ENCODE measurements at places on chromosomes 12 and 14.

- no peak for DNase-seq
Observed at GRCh38 chr12:2637371-2637770, 157.4 kb upstream of the FKBP4 start.

DNA sequence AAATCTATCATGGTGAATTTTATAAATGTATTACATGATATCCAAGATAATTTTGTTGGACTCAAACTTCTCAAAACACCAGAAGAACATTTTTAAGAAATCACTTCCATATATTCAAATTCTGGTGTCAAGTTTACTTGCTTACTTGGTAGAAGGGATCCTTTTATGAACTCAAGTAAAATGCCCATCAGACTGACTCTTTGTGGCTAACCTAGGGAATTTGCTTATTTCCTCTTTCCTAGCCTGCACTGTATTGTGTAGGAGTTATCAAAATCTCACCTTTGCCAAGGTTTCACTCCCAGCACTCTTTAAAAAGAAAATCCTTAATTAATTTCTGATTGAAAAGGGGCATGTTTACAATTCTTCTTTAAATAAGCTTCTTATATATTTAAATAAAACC is 196.5 kb downstream of the DUSP6 start:
- no peak for DNase-seq

DNA sequence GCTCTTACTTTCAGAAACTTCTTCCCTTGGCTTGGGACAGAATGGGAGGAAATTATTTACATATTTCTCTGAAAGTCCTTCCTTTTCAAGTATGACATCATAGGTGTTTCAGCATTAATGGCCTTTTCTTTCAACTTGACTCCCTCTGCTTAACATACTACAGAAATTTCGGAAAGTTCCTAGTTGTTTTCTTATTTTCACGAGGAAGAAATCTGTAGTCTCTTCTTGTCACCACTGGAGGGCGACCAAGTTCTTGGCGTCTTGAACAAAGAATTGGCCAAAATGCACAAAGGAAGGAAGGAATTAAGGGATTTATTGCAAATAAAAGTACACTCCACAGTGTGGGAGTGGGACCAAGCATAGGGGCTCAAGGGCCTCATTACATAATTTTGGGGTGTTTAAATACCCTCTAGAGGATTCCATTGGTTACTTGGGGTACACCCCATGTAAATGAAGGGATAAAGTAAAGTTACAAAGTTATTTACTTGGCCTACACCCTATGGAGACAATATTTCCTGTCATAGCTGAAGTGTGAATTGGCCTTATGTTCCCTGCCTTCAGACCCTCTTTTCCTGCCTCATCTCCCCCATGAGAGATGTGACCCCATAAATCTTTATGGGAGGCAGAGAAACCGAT is 70.4 kb downstream of the RPL10L start:
- DNase-seq, result peak; percentile 29

- no peak for DNase-seq
Observed at GRCh38 chr12:104306943-104307654, 3.6 kb downstream of the EID3 start.

DNA sequence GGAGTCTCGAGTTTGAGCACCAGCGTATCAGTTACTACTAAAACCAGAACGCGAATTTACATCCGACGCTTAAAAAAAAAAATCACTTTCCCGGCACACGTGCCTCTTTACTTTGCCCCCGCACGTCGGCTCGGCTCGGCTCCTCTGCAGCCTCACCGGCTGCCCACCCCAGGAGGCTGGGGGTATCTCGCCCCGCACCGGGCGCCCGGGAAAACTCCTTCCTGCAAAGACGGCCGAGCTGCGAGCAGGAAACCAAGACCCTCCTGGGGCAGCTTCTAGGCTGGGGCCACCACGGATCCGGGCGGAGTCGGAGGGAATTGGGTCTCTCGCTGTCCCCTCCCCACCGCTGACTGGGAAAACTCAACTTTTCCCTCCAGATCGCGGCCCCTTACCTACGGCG is 610 bp downstream of the VSIG10 start:
- no peak for DNase-seq

GRCh38 chr12:85036733-85037132 is 582 bp downstream of the LRRIQ1 start:
- no peak for DNase-seq

GRCh38 chr14:92589213-92589852 is 75.8 kb downstream of the RIN3 start:
- DNase-seq, result no peak

DNA sequence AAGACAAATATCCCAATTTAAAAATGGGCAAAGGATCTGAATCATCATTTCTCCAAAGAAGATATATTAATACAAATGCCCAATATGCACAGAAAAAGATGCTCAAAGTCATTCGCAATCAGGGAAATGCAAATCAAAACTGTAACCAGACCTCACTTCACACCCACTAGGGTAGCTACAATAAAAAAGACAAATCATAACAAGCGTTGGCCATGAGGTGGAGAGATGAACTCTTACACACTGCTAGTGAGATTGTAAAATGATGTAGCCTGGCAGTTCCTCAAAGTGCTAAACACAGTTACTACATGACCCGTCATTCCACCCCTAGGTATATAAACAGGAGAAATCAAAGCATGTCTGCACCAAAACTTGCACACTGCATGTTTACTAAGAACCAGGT is 30.4 kb downstream of the CDC42BPB start:
- DNase-seq, result no peak

DNA sequence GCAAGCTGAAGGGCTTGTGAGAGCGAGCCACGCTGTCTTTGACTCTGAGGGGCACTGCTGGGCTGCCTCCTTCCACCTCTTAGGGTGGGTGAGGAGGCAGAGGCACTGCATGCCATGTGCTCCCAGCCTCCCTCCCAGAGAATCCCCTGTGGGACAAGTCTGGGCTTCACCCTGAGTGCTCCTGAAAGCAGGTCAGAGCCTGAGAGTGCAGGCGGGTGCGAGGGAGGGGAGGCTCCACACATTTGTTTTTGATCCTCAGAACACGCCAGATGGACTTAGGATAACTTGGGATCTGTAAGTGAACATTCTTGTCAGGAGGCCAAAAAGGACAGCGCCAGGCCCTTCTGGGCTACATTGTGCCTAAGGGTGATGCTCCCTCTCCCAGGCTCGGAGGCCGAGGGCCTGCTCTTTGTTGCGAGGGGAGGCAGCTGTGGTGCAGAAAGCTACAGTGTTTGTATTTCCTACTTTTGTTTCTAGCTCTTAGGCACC is 155.4 kb downstream of the TMX1 start:
- DNase-seq, result no peak

- no peak for DNase-seq
Observed at GRCh38 chr12:110223777-110224378, 57.2 kb upstream of the ATP2A2 start.

- no peak for DNase-seq
Observed at GRCh38 chr14:61452452-61452851, 131.1 kb downstream of the PRKCH start.

GRCh38 chr14:60165547-60165876 is 314 bp upstream of the DHRS7 start:
- DNase-seq, result no peak

Data from neuronal stem cell (in vitro differentiated cells).